ENCODE measurements at places on chromosomes 12 and 14.

GRCh38 chr12:288687-289086 lies 26.1 kb upstream of the SLC6A13 start:
- no peak for DNase-seq

- DNase-seq: no peak
Measured at GRCh38 chr14:100982762-100983161, 79.2 kb upstream of the RTL1 start.

GRCh38 chr14:27427796-27428195 lies 830.0 kb upstream of the NOVA1 start:
- no peak for DNase-seq

- no peak for DNase-seq
Measured at GRCh38 chr14:103131580-103131979, 8.3 kb downstream of the TNFAIP2 start.

DNA sequence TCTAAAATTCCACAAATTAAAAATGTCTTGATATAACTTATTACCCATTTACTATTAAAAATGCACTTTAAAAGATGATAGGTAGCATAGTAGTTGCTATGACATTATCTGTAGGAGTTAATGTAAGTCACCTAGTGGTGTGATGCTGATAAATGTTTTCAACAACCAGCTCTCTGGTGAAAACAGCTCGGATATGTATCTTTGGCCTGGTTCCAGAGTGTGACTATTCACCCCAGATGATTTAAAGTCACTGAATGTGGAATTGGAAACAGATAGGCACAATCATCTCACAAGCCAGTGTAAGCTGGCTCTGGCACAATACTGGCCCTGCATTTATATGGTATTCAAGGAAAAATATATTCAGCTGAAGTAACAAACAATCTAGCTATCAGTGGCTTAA lies 9.2 kb upstream of the CCDC196 start:
- no peak for DNase-seq

DNA sequence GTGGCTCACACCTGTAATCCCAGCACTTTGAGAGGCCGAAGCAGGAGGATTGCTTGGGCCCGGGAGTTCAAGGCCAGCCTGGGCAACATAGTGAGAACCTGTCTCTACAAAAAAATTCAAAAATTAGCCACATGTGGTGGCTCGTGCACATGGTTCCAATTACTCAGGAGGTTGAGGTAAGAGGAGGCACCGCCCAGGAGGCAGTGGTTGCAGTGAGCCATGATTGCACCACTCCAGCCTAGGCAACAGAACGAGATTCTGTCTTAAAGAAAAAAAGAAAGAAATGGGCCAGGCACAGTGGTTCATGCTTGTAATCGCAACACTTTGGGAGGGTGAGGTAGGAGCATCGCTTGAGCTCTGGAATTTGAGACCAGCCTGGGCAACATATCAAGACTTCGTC lies 33.5 kb downstream of the MAP1LC3B2 start:
- DNase-seq: no peak

DNA sequence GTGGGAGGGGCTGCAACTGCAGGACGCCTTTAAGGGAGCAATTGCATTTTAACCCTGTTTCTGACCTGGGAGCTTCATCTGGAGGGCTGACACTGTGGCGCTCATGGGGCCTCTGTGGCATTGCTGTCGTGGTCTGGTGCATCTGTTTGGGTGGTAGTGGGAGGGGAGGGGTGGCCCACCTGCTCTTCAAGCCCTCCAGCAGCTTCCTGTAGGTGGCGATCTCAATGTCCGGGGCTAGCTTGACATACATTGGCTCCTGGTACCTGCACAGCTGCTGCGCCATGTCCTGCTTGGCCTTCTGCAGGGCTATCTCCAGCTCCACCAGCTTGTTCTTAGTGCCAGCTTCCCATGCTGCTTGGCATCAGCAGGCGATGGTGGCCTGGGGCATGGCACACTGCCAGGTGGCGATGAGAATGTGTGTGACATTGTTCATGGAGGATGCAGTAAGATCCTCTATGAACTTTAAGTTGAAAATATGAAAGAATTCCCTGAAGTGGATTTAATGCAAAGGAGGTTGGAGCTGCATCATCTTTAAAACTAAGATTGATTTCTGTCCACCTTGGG lies 7.7 kb upstream of the KRT82 start:
- no peak for DNase-seq

DNA sequence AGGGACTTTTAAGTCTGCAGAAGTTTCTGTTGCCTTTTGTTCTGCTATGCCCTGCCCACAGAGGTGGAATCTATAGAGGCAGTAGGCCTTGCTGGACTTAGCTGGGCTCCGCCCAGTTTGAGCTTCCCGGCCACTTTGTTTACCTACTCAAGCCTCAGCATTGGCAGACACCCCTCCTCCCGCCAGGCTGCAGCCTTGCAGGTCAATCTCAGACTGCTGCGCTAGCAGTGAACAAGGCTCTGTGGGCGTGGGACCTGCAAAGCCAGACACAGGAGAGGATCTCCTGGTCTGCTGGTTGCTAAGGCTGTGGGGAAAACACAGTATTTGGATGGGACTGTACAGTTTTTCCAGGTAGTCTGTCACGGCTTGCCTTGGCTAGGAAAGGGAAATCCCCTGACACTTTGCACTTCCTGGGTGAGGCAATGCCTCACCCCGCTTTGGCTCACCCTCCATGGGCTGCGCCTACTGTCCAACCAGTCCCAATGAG lies 43.7 kb downstream of the CCDC59 start:
- DNase-seq: no peak

GRCh38 chr12:90280564-90281058 lies 572.0 kb upstream of the ATP2B1 start:
- no peak for DNase-seq

DNA sequence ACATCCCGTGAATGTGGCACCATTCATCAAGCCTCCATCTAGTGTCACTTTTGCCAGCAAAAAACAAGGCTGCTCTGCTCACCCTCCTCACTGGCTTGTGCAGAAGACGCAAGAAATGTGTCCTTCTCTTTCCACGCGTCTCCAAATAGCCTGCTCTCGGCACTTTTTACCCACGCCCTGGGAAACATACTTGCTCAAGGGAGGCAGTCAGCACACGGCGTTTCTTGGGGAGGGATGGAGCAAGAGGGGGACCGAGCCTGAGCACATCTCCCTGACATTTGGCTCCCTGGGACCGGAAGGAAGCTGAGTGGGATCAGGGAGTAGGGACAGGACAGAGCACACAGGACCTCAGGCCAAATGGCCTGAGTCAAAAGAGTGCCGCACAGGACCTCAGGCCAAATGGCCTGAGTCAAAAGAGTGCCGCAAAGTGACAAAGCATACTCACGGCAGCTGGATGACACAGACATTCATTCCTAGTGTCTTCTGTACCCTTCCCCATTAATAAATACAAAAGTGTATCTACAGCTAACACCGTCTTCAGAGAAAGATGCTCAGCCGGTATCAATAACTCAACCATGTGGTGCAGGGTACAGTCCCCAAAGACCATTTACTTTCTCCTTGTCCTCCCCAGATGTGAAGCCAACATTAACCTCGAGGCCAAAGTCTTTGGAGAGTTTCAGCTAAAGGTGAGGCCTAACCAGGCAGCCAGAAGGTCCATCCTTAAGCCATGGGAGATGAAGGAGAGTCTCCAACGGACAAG lies 7.1 kb downstream of the BCL11B start:
- DNase-seq: no peak

DNA sequence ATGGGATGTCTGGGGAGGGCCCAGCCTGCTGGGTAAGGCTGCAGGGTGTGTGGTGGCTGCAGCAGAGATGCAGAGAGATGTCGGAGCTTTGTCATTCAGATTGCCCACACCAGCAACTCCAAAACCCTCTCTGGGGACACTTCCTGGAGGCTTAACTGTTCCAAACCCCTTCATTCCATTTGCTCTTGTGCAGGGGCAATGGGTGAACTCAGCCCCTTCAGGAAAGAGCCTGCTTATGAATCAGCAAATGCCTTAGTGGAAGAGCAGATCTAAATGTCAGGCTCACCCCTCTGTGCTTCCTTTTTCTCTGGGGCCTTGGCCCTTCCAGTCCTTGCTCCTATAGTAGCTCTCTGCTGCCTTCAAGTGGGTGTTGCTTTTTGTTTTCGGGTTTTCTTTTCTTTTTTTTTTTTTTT lies 36.7 kb upstream of the GPATCH2L start:
- DNase-seq: no peak

GRCh38 chr12:16587514-16587913 lies 18.4 kb downstream of the LMO3 start:
- DNase-seq: no peak

DNA sequence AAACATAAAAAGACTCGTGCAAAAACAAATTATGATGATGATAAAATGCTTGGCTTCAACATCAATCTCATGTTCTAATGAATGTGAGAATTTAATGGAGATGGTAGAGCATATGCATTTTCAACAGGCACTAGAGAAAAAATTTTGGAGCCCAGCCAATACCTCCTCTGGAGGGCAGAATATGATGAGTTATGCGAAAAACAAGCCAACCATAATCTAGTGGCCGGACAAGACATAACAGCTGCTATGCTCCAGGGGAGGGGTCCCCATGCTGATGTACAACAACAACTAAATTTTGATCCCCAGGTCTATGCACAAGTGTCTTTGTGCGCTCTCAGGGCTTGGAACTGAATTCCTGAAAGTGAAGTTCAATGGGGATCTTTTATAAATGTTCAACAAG lies 1197.5 kb downstream of the LRFN5 start:
- DNase-seq: no peak

GRCh38 chr12:90060031-90060430 lies 351.4 kb upstream of the ATP2B1 start:
- no peak for DNase-seq
